ENCODE measurements at places on chromosomes 7 and 10.

DNA sequence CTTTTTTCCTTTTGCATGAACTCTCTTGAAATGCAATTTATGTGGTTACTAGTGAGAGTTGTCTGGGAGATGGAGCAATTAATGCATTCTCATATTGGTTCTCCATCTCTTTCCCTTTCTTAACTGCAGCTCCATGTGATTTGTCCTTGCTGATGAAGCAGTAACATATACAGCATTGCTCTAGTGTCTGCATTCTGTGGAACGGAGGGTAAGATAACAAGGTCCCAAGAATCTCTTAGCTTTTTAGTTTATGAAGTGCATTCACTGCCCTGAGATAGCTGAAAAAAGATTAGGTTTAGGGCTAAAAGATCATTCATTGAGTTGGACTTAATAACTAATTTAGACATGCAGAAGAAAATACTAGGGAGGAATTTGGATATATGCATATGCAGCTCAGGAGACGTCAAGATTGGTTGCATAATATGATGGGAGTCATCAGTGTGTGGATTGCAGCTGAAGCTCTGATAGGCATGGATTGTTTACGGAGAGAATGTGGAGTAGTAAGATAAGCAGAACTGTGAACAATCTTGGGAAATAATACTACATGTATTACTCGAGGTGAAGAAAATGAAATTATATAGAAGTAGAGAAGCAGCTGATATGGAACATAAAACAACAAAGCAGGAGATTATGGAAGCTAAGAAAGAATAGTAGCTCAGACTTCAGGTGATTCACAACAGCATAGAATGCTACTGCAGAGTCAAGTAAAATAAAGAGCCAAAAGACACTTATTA, 404.7 kb downstream of the ARL4A start:
- DNase-seq = no peak

GRCh38 chr7:29385214-29385814, 178.3 kb upstream of the PRR15 start:
- no peak for DNase-seq

GRCh38 chr10:93413252-93413689, 68.9 kb downstream of the MYOF start:
- no peak for DNase-seq

DNA sequence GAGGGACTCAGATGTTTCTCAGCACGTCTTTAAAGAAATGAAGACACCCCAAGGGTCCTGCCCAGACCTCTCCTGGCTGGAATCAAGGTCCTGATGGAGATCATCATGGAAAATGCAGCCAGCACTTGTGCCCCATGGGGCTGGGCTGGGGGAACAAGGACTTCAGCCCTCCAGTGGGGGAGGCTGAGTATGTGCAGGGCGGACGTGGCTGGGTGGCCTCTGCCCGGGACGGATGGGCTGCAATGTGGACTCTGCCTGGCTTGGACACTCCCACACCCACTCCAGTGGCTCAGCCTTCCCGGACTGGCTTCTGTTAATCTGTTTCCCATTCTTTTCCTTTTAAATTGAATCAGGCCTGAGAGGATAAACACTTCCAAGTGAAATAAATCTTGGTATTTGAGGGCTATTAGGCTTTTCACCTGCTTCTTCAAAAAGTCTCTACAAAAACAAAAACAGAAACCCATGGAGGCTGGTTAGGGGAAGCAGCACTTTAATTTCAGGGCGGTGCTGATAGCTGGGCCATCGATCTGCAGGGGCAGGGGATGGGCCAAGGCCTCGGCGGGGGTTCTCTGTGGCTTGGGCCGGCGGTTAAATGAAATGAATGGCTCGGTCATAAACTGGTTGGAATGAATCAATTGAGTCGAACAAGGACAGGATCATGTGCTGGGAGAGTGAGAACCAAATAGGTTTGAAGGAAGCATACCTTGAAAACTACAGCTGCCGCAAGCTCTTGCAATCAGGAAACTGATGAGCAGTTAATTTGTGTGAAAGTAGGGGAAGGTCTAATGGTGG, 51.4 kb downstream of the ADARB2 start:
- DNase-seq = no peak

DNA sequence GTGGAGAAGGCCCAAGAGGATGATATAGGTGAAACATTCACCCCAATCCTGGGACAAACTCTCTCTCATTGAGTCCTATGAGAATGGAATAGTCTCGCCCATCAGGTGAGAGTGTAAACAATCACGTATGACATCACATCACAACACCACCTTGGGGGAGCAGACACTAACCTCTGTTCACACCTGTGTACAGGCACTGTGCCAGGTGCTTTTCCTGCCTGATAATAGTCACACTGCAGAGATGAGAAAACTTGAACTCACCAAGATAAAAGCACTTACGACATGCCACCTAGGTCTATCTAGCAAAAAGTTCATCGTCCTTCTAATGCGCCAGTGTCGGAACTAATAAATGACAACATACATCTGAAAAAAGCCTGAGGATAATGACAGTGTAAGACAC, 187.8 kb downstream of the FAM107B start:
- DNase-seq = no peak

DNA sequence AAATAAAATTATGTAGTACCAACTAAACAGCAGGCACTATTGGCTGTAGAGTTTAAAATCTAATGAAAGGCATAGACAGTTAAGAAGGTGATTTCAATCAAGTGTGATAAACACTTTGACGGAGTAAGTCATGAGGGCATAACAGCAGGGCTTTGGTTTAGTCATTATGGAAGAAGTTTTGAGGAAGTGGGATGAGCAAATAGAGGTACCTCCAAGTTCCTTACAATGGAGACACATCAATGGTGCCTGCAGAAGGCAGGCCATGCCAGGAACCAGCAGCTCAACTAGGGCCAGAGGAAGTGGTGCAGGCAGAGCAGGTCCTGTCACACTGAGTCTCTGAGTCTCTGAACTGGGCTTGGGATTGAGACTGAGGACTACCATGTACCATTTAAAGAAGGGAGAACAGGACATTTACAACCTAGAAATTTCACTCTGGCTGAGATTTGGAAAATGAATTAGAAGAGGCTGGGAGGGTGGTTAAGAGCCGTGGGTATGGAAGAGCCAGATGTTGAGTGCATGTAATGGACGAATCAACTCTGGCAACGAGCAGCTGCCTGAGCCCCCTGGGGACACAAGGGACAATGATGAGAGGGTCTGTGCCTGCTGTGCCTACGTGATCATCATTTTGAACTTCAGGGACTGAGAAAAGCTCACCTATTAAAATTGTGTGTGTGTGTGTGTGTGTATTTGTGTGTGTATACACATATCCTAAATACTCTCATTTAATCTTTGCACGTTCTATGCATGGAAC, 208.7 kb upstream of the POM121L12 start:
- no peak for DNase-seq

- no peak for DNase-seq
These were observed 70.4 kb downstream of the FAM185A start for GRCh38 chr7:102819151-102819550.

DNA sequence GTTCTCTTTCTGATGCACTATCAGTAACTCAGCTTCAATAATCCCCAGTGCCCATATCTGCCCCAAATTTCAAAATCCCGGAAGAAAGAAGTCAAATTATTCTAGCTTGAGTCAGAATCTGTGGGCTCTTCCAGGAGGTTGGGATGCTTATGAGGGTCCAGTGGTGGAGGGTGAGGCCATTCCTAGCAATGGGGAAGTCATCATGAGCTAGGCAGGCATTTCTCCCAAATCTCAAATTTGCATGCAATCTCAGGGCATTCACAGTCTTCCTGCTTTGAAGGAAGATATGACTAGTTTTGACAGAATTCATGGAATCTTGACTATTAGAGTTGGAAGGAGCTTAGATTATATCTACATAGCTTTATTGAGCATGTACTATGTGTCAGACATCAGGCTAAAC, 164.3 kb upstream of the AGK start:
- no peak for DNase-seq

- DNase-seq = no peak
These were observed 653.7 kb upstream of the SEMA3D start for GRCh38 chr7:85840554-85840953.

- no peak for DNase-seq
These were observed 4.8 kb upstream of the POLR1F start for GRCh38 chr7:19713676-19714075.

GRCh38 chr7:42883950-42884349, 27.9 kb downstream of the C7orf25 start:
- no peak for DNase-seq

GRCh38 chr10:69358148-69358795, 58.4 kb downstream of the TACR2 start:
- DNase-seq = no peak

DNA sequence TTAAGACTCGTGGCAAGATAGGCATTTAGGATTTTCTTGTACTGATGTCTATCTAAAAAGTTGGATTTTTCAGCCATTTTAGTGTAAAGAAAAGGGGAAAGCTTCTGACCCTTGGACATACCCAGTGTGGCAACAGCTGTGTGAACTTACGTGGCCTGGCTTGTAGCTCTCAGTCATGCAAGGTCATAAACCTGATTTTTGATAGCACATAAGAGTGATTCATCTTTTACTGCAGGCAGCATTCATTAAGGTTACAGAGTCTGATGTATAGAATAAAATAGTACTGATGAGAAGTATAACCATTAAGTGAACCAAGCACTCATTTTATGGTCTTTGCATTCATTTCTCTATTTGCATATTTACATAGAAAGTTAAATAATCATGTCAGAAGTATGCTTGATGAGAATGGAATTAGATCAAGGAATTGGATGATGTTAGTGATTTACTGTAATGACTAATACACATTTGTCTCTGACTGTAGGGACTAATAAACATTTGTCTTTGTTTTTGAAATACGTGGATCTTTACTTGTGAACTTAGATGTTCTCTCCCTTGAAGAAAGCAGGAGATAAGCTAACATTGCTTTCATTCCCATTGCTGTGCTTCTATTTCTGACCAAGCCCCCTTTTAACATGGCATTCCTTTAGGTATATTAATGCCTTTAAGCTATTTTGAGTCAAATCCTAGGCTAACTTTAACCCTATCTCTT, 88.2 kb downstream of the GSDME start:
- DNase-seq = no peak

DNA sequence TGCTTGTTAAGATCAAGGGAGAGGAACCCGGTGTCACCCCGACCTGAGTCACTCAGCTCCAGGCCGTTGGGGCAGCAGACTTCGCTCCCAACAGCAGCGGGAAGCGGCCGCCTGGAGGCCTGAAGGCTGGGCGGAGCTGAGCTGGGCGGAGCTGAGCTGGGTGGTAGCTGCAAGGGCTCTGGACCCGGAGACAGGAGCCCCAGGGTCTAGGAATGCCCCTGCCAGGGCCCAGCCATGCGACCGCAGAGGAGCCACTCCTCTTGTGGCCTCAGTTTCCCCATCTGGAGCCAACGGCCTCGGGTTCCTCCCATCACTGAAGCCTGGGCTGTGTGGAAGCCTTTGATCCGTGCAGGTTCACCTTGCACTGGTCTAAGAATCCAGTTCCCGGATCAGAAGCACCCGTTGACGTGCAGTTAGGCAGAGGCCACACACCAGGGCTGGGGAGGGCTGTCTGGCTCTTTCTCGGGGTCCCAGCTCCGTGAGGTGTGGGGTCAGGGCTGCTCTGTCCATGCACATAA, 21.9 kb upstream of the DPYSL4 start:
- no peak for DNase-seq

DNA sequence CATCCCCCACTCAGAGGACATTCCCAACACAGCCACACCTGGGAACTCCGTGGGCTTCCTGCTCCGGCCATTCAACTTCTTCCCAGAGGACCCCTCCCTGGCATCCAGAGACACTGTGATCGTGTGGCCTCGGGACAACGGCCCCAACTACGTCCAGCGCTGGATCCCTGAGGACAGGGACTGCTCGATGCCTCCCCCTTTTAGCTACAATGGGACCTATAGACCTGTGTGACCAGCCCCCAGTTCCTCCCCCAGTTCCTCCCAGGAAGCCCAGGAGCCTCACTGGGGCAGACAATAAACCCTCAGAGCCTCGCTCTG, 8.6 kb downstream of the AOC1 start:
- no peak for DNase-seq

- DNase-seq = no peak
These were observed 256.3 kb upstream of the MAGI2 start for GRCh38 chr7:79709574-79710409.

DNA sequence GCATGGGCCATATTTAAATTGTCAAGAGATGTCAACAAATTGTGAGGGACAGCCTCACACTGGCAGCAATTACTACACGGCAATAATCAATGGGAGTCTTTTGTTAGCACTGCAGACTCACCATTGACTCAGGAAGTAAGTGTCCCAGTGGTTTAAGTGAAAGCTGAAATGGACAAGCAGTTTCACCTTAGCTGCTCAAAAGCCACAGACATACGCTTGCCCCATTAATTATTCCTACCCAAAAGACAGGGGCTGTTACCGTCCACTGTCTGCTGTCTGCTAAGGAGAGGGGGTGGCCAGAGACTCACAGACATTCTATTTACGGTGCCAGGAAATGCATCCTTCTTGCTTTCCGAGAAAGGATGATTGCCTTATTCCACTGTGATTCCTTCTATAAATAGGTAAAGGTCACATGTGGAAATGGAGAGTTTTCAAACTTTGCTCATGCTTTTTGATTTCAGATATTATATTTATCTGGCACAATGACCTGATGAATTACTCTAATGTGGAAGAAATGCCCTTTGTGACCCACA, 309.7 kb upstream of the NFE2L3 start:
- DNase-seq = no peak

DNA sequence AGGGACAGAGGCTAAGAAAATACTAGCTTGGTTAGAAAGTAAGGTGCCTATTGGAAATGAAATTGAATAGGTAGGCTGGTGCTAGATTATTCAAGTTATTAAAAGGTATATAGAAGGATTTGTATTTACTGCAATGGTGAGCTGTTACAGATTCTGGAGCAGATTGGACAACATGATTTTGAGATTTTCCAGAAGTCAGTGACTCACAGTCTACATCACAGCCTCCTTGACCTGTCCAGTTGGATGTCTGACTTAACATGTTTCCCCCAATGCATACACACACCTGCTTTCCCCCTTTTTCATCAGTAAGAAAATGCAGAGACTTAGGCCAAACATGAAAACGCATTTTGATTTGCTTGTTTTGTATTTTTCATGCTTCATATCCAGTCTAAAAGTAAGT, 33.4 kb downstream of the STARD3NL start:
- DNase-seq = no peak

GRCh38 chr7:138970446-138970845, 10.7 kb downstream of the KIAA1549 start:
- DNase-seq = no peak

GRCh38 chr7:106068538-106068961, 43.6 kb downstream of the SYPL1 start:
- DNase-seq = no peak

GRCh38 chr10:3683560-3683959, 101.4 kb downstream of the KLF6 start:
- DNase-seq = no peak

DNA sequence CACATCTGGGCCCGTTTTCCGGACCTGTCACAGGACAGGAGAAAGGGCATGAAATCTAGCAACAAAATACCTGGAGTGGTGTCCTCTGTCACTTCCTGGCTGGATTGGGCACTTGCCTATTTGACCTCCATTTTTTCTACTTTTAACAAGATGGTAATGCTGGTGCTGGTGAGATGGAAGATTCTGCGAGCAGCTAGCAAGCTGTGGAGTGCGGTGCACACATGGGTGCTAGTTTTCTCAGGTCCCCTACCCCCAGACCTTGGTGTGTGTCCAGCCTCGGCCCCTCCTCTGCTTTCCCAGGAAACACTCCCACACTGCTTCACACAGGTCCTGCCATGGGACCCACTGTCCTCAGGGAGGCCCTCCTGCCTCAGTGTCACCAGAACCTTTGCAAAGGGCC, 87.7 kb downstream of the WDR11 start:
- no peak for DNase-seq

Data from omental fat pad (tissue), 4 donors.